ENCODE measurements at places on chromosomes 2 and 18.
A peak's percentile ranks its signal among the peaks of the same experiment; 100 is the strongest.

DNA sequence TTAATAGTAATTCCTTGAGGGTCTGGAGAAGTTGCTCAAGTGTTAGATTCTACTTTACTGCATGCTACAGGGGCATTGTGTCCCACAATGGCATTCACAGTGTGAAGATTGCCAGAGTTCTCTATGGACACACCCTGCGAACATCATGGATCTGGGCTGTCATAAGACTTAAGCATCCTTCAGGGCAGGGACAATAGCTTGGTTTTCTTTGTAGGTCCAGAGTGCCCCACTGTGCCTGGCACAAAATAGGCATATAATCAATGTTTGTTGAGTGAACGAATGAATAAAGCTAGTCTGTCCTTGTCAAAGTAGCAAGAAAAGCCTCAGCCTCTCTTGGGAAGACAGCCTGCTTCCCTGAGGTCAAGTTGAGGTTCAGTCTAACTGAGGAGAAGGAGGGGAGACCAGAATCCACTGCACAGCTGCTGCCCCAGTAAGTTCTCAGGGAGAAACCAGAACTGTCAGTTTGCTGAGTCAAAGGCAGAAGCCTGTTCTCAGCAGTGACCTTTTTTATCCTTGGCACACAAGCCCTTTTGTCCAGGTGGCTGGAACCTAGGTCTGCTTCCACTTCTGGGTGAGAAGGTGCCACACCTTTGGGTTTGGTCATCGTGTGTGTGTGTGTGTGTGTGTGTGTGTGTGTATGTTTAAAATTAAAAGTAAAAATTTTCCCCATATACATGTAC, 15.0 kb downstream of the INPP4A start:
- DNase-seq: no peak

DNA sequence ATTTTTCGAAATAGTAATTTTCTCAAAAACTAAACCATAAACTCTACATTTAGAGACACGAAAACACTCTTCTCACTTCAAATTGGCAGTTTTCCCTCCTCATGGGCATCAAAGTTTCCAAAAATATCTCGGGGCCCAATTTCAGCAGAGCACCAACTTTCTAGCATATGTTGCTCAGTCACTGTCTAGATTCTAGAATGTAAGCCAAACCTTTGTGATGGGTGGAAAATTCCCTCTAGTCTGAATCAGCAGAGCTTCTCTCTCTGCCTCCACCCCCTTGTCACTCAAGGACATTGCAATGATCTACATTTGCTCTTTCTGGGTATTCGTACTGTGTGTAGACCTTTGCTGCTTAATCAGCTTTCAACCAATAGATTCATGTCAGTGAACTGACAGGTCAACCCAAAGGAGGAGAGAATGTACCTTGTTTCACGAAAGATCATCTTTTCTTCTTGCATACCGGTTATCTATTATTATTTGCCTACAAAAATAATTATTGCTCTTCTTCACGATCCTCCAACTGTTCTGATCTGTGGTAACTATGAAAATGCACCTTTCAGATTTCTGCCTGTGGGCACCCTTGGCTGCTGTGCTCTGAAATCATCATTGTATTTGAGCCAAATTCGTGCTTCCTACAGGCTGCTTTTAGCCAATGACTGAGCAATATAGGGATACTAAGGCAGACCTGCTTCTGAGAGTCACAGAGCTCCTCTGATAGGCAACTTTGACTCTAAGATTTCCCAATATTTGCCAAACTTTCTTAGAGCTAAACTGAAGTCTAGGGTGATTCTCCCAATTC, 38.7 kb upstream of the GLS start:
- DNase-seq: no peak

GRCh38 chr2:69386360-69386759, 667 bp downstream of the GFPT1 start:
- DNase-seq: no peak

- DNase-seq: no peak
Observed at GRCh38 chr18:37836071-37836970, 270.7 kb upstream of the CELF4 start.

GRCh38 chr2:6186332-6187151, 494.4 kb downstream of the SOX11 start:
- no peak for DNase-seq

DNA sequence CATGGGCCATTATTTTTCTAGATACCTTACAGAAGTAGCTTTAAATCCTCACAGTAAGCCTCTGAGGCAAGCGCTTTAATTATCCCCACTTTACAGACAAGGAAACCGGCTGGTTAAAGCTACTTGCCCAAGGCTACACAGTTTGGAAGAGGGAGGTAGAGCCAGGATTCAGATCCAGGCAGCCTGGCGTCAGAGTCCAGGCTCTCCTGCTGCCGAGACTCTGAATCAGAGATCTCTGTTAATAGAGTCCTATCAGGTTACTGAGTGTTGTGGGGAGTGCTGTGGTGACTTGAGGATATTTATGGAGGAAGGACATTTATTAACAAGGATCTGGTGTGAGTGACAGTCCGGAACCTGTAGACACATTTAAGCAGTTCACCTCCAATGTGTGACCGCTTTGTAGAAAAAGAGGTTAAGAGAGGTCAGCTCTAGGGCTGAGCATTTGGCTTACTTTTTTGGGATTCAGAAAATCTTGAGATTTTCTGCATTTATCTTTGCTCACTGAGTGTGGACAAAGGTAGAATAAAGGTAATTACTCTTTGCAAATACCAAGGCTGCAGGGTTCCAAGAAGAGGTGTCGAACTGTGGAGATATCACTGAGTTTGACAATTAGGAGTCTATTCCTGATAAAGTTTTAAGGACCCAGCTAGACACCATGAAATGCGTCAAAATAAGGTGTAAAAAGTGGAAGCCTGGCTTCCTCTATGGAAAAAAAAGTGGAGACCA, 1.6 kb upstream of the CEP192 start:
- DNase-seq: no peak

DNA sequence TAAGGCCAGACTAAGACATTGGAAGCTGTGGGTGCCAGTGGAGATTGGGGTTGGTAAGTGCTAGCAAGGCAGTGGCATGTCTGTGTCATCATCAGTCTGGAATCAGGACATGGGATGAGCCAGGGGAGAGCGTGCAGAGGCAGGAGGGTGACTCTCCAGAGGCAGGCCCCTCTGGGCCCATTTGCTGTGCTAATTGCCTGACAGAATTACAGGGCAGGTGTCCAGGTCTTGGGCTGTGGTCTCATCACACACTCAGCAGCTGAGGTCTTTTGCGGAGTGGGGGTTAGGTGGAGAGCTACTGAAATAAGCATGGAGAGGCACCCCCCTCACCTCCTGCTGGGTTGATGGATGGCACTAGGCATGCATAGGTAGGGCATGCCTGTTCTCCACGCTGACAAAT, 57.4 kb downstream of the CELF4 start:
- no peak for DNase-seq

- no peak for DNase-seq
Observed at GRCh38 chr2:14348247-14348646, 284.3 kb upstream of the LRATD1 start.

GRCh38 chr2:239594019-239594771, 193.4 kb upstream of the HDAC4 start:
- peak; percentile 10 for DNase-seq

- no peak for DNase-seq
Observed at GRCh38 chr2:134685967-134686366, 32.8 kb downstream of the TMEM163 start.

- DNase-seq: no peak
Observed at GRCh38 chr2:174312581-174313234, 22.0 kb upstream of the SP9 start.

DNA sequence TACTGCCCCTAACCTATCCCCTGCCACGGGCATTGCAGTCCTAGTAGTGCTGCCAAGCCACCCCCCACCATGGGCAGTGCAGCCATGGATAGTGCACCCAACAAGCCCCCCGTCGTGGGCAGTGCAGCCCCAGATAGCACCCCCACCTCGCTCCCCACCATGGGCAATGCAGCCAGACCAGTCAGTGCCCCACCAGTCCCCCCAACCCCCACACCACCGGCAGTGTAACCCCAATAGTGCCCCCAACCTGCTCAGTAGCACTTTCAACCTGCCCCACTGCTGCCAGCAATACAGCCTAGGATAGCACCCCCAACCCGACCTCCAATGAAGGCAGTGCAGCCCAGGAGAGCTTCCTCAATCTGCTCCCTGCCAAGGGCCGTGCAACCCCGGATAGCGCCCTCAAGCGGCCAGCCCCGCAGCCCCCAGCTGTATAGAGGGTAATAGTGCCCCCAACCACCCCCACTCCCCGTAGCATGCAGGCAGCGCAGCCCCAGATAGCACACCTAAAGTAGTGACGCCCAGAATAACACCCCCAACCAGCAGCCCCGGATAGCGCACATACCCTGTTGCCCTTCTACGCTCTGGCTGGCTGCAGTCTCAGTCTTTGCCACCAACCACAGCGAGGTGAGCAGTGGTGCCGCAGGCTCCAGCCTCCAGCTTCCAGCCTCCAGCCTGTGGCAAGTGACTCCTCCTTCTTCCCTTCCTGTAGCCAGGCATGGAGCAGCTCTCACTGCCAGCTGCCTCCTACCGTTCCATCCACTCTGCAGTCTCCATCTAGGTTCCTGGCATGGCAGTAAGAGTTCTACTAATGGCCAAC, 45.4 kb upstream of the ANKRD62 start:
- DNase-seq: no peak

DNA sequence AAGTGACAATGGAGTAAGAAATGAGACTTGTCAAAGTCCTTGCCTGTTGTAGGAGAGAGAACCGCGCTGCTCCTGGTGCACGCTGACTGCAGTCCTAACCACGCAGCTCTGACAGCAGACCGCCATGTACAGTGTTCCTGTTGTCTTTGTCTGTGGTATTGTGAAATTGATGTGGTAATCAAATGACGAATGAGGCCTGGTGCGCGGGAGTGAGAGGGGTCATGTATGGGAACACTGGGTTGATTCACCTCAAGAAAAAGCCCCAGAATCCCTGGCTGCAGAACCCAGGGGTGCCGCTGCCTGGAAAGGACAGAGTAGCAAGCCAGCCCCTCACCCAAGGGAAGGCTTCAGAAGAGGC, 64.0 kb downstream of the INPP4A start:
- peak; percentile 57 for DNase-seq

DNA sequence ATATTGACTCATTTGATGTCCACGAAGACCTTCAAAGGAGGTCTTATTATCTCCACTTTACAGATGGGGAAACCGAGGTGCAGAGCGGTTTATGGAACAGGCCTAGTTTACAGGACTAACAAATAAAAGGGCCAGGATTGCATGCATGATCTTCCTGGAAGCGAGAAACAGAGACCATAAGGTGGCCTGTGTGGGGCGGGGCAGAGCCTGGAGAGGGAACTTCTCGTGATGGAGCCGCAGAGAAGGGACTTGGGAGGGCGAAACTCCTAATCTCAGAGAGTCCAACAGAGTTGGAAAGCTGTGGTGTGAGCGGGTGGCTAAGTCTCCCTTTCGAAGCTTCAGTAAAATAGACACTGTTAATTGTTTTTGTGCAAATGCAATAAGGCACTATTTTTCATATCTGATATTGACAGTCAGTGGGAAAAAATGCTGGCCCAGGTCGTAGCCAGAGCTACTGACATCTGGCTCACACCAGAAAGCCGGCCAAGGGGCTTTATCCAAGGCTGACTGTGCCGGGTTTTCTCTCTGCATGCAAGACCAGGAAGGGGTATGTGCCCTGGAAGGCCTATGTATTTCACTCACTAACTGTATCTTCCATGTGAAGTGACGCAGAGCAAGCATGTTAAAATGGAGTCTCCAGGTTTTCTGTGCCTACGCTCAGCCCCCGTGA, 4.5 kb downstream of the INPP5D start:
- peak; percentile 3 for DNase-seq

- DNase-seq: no peak
Observed at GRCh38 chr2:100426384-100426720, 8.9 kb upstream of the CHST10 start.

DNA sequence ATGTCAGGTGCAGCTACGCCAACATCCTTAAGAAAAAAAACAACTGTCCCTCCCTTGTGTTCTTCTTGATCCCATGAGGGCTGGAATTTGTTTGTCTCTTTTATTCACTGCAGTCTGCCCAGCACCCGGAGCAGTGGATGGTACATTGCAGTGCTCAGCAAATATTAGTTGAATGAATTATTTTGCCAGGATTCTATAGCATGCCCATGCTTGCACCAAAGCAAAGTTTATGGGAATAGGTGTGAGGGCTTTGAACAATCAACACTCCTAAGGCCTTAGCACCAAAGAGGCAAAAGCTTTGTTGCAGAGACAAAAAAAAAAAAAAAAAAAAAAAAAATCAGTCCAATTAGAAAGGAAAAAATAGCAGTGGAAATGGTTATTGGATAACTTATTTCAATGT, 28.7 kb upstream of the DCC start:
- no peak for DNase-seq

- no peak for DNase-seq
Observed at GRCh38 chr2:98009887-98010760, 14.4 kb upstream of the TMEM131 start.

DNA sequence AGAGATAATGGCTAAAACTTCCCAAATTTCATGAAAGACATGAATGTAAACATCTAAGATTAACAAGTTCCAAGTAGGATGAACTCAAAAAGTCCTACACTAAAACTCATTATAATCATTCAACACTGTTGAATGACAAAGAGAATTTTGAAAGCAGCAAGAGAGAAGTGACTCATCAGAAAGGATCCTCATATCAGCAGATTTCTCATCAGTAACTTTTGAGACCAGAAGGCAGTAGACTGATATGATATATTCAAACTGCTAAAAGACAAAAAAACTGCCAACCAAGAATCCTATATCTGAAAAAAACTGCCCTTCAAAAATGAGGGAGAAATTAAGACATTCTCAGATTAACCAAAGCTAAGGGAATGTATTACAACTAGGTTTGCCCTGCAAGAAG, 130.6 kb upstream of the OTX1 start:
- no peak for DNase-seq

DNA sequence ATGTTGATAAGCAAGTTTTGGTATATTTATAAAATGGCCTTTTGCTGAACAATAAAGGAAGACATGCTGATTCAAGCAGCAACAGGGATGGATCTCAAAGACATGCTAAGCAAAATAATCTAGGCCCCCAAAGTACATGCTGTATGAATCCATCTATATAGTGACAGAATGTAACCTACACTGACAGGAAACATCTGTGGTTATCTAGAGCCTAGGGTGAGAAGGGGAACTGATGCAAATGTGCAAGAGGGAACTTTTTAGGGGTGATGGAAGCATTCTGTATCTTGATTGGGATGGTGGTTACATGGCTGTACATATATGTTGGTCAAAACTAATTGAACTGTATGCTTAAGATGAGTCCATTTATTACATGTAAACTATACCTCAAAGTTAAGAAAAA, 24.2 kb downstream of the CNRIP1 start:
- DNase-seq: no peak

DNA sequence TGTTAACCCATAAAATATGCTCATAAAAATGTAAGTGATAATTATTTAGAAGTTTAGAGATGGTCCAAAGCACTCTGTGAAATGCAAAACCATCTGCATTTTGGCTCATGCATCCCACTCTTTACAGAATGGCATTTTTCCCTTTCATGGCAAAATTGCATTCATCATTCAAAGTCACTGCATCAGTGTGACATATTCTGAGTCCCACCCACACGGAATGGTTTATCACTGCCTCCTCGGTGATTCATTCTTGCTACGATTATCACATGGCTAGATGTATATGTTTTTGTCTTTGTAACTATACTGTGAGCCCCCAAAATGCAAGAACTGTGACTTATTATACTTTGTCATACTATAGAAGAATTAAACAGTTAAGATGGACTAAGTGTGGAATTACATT, 293.0 kb downstream of the LRATD1 start:
- no peak for DNase-seq

Measured in activated CD8-positive, alpha-beta memory T cell treated with anti-CD3 and anti-CD28 coated beads, Interleukin-2, amount 50 U/mL, for 4 hours (primary cell).